ENCODE measurements at places on chromosomes 7 and 10.

- DNase-seq = no peak
These were observed 4.7 kb downstream of the HOXA1 start for GRCh38 chr7:27091105-27091504.

GRCh38 chr7:28378574-28379149 is 33.7 kb upstream of the CREB5 start:
- DNase-seq = no peak

DNA sequence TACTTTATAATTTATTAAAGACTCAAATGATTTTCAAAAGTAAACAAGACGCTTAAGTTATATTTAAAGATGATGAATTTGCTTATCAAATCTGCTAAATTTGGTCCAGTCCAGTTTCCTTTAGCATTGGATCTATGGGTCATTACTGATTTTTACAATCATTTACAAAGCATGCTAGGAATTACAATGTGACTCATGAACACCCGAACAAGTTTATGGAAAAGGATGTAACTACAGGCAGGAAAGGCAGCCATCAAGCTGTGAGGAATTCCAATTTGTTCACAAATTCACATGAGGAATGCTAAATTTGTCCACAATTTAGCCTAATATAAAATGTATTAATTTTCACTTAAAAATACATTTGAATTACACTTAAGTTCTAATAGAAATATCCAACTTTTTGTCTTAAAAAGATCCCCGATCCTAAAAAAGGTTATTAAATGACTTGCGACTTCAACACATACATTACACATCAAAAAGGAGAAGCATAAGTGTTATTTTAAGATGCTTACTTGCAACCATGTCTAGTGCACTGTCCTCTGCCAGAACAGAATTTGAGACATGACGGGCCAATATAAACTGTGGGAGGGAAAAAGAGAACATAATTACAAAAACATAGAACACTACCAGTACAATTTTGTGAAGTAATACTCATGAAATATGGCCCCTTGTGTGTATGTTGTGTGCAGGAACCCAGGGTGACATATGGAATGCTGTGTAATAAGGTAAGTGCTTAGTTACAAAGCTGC is 194.2 kb upstream of the SLC26A5 start:
- DNase-seq = no peak

DNA sequence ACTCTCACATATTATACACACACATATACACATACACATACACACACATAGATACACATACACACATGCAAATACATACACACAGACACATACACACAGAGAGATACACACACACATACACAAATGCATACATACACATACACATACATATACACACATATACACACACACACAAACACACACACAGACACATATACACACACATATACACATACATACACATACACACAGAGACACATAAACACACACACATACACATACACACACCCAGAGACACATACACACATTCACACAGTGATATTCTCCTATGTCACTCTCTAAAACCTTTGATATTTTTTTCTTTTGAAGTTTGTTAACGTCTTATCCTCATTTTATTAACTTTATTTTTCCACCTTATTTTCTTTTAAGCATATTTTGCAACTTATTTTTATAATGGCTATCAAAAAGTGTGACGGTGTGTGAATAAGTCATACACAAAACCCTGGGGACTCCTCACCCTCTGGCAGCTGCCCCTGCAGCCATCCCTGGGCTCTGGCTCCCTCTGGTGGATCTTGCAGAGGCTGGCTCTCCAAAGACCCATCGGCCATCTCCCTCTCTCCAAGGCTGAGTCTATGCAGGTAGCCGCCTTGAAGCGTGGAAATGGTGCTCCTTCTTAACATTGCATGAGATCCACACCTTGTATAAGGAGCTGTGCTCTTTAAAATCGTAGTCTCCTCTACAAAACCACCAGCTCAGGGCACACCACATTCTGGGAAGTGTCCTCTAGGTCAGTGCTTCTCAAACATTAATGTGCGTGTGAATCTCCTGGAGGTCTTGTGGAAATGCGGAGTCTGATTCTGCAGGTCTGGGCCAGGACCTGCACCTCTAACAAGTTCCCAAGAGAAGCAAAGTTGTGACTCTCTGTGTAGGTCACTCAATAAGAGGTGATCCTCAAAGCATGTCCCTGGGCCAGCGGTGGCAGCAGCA is 4.1 kb upstream of the C10orf120 start:
- peak; percentile 33 for DNase-seq

DNA sequence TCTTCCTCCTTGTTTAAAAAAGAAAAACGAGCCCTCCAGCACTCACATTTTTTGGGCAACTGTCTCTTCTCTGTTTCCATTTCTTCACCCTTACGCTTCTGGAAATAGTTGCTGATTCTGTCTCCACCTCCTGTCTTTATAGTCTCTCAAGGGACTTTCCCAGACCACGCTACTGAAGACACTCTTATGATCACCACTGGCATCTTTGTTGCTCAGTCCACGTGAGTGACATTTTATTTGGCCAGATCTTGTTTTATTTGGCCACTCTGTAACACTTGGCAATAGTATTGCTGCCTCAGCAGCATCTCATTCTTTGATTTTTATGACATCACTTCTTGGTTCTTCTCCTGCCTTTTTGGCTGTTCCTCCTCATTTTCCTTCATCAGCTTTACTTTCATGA is 21.6 kb upstream of the NME8 start:
- no peak for DNase-seq

DNA sequence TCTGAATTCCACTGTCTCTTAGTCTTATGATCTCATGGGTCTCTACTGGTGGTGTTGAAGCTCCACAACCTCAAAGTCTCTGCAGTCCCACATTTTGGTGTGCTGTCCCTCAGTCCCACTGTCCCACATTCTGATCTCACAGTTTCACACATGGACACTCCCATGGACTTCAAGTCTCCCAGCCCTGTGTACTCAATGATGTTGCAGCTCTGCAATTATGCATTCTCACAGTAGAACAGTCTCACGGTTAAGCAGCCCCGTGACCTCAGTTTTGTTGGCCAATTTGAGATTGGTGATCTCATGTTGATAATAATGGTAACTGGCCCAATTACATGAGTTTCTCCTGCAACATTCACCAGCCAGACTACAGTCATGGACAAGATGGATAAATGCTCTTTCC is 109.4 kb downstream of the ODAD2 start:
- no peak for DNase-seq

DNA sequence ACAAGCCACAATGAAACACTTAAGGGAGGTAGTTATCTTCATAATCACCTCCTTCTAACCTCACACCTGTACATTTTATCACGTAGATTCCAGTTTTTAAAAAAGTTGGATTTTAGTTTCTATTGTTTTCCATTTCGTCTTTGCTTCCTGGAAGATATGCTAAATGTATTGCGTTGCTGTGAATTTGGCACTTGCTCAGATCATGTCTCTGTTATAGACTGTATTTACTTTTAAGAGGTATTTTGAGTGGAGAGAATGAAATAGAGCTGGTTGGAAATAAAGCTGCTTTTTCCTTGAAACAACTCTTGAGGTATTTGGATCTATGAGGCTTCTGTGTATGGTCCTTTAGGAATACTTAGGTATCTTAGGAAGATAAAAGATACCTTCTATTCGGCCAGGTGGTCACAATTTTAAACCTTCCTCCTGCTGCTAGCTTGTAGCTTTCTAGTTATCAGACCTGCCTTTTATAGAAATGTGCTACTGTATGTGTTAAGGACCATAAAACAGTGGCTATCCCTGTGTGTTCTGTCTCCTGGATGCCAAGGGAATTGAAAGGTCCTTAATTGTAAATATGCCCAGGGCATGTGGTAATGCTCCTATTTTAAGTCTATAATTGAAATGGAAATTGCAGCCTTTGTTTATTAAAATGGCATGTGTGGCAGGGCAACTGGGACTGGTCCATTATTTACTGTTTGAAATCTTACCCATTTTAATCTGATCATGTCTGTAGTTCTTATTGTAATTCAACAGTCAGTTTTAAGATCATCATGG is 147.7 kb downstream of the SND1 start:
- DNase-seq = no peak

- DNase-seq = no peak
These were observed 49.8 kb downstream of the PODXL start for GRCh38 chr7:131506597-131506996.

- no peak for DNase-seq
These were observed 733.9 kb upstream of the PHF14 start for GRCh38 chr7:10239695-10240345.

DNA sequence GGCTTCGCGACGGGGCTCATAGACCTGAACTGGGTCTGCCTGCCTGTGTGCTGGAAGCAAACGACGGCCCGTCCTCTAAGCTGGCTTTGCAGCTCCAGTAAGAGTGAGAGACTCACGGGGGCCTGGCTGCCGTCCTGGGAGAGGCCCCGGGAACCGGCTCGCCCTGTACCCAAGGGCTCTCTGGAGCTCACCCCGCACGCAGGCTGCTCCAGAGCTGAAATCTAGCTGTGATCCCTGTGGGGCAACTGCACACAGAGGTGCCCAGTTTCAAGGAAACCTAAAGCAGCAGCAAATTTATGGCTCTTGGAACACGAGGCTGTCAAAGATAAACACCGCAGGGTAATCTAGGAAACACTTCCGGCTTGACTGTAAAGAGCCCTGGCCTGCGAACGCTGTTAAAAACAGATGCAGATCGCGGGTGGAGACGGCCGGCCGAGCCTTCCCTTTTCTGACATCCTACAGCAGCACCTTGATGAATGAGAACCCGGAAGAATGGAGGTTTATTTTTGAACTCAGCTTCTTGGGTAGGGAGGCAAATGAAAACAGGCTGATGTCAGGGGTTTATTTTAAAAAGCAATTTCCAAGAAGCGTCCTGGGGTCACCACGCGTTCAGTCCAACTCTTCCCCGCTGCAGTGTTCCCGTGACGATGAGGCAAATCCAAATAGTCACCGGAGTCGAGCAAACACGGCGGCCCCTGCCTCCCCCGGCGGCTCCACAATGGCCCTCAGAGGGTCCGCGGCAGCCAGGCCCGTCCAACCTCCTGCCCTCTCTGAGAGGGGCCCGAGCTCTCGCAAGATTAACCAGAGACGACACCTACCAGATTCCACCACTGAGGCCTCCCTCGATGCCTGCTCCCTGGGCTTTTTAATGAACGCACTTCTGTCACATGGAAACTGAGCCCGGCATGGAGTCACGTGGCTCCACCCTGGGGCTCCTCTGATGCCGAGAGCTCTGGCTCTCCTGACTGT is 29.6 kb downstream of the AMZ1 start:
- DNase-seq = no peak
